ENCODE measurements at places on chromosomes 11 and 22.

DNA sequence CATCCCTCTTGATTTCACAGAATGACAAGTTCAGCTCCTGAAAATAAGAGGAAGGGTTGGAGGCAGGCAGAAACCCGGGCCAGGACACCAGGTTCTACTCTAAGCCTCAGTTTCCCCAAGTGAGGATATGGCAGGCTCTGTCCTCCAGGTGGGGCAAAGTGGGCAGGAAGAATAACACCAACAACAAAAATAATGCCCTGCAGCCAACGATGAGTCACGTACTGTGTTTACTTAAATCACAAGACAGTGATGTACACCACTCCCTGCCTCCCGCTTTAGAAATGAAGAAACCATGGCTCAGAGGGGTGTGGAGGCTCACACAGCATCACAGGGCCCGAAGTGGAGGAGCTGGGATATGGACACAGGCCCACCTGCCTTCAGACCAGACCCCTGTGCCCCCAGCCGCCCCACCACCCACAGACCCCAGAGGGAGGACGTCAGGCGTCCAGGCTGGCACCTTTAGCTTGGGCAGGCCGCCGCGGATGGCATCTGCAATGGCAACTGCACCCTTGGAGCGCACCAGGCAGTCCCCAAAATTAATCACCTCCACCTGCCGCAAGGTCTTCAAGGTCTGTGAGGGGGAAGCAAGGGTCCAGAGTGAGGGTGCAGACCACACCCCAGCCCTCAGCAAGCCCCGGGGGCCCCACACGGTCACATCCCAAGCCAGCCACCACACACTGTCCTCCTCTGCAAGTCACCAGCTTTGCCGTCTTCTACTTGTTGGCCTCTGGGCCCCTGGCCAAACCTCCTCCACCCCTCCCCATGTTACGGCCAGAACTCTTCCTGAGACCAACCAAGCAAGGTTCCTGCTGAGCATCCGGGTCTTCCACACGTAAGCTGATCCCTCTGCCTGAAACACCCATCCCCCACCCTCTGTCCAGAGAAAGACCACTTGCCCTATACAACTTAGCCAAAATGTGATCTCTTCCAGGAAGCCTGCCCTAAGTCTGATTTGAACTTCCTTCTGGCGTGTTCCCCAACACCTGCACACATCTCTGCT is 15.8 kb upstream of the CHADL start:
- no peak for DNase-seq

GRCh38 chr11:61959114-61959513 is 8.3 kb downstream of the FTH1 start:
- DNase-seq = no peak

- DNase-seq = no peak
Measured at GRCh38 chr22:30457981-30458380, 13.8 kb downstream of the SEC14L3 start.

DNA sequence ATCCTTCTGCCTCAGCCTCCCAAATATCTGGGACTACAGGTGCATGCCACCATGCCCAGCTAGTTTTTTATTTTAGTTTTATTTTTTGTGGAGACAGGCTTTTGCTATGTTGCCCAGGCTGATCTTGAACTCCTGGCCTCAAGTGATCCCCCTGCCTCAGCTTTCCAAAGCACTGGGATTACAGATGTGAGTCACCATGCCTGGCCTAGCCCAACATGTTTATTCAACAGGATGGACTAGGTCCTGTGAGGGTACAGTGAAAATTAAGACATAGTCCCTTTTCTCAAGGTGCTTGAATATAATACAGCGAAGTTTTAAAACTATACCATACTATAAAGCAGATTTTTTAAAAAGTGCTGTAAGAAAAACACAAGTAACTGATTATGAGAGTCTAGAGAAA is 45.2 kb upstream of the EED start:
- DNase-seq = no peak

GRCh38 chr11:91421641-91422040 is 803.0 kb upstream of the FAT3 start:
- DNase-seq = no peak

All from cortex of kidney (tissue), 1 donor.